ENCODE measurements at places on chromosomes 7 and 10.
A peak's percentile ranks its signal among the peaks of the same experiment; 100 is the strongest.

GRCh38 chr10:121900443-121901174, 27.2 kb downstream of the ATE1 start:
- DNase-seq = peak; percentile 61

- DNase-seq = no peak
These were observed 27.1 kb downstream of the CDHR3 start for GRCh38 chr7:105990141-105990540.

DNA sequence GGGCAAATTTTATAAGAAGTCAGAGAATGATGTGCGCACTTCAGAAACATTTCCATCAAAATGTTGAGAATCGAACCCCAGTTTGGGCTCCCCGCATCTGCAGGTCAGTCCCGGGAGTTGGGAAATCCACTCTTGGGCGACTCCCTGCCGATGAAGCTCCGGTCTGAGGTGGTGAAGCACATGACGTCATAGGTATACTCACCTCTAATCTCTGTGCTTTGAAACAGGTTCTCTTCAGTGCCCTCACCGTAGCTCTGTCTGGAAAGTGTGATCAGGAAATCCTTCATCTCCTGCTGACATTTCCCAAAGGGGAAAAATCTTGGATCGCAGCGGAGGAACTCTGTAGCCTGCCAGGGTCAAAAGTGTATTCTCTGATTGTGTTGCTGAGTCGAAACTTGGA, 138.5 kb downstream of the ABCA13 start:
- no peak for DNase-seq

- DNase-seq = no peak
These were observed 18.7 kb downstream of the CCDC136 start for GRCh38 chr7:128810473-128810872.

- no peak for DNase-seq
These were observed 109.1 kb upstream of the AFAP1L2 start for GRCh38 chr10:114513381-114513792.

DNA sequence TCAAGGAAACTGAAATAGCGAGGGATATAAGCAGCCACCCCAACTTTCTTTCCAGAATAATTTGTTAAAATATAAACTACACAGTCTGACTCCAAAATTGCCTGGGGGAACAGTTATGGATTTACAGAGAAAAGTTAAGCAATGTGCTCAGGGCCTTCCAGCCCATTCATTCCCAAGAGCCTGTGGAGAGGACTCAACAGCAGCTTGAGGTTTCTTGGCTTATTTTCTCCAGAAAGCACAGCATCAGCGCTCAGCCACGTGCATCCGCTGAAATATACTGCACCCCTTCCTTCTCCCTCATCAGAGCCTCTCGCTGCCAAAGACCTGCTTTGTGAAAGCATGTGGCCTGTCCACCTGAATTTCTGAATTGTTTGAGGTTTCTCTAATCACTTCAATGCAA, 375.2 kb upstream of the VWC2 start:
- no peak for DNase-seq

- no peak for DNase-seq
These were observed 176.4 kb downstream of the AHR start for GRCh38 chr7:17474724-17475344.

DNA sequence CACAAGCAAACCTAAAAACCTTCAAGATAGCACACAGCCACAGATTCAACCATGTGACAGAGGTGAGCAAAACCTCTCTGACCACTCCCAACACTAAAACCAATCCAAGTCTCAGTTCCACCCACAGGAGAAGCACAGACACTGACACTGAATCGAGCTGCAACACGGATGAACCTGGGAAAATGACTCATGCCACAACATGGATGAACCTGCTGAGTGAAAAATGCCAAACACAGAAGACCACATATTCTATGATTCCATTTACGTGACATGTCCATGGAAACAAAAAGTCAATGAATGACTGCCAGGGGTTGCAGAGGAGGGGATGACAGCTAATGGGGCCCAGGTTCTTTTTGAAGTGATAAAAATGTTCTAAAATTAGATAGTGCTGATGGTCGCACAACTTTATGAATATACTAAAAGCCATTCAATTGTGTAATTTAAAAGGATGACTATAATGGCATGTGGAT, 22.0 kb downstream of the CYTH3 start:
- peak; percentile 65 for DNase-seq

DNA sequence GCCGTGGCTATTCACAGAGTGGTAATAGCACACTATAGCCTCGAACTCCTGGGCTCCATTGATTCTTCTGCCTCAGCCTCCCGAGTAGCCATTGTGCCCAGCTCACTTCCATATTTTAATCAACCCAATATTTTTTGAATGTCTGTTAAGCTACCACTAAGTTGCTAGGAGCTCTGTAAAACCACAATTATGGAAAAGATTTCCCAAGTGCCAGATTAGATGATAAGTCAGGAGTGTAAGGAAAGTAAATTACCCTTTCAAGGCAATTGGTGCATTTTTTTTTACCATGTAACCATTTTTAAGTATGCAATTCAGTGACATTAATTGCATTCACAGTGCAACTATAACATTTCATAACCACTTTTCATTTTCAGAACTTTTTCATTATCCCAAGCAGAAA, 87.5 kb upstream of the GATAD1 start:
- no peak for DNase-seq

- DNase-seq = no peak
These were observed 23.9 kb downstream of the TNS3 start for GRCh38 chr7:47557694-47558670.

DNA sequence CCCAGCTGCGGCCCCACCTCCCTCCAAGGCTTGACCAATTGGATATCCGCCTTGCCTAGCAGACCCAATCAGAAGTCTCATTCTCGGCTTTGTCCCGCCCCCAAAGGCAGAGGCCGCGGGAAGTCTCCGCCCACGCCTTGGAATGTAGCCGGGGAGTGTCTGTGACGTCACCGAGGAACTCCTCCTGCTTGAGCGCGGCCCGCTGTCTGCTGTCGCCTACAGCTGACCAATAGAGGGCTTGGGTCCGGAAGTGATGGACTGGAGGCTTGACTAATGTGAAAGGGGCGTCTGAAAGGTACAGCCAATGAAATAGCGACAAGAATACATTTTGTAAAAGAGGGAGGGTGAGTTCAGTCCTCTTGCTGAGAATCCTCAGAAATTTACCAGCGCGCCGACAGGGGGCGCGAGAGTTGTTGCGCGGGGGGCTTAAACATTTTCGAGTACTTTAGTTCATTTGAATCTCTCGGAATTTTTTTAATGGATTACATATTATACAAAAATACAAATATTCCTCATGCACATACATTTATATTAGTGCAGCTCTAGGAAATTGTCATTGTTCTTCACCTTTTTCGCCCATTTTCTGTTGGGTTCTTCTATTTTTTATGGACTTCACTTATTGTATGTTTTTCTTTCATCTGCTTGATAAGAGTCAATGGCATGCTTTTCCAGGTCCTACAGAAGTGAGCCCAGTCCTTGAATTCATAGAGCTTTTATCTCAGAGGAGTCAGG, 376 bp upstream of the CREB3L2 start:
- DNase-seq = peak; percentile 99

DNA sequence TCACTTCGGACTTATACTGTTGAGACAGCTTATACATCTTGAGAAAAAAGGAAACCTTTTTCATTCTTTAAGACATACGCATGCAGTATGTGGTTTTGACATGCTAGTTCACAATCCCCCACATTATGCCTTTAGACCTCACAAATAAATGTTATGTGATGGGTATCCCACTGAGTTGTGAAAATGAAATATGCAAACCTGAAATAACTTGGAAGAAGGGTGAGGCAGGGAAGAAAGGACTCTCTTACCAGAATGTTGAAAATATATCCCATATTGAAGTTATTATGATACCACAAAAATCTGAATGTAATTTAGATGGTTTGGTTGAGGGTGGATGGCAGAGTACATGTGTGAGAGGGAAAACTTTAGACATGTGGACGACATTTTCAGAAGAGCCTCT, 379.8 kb downstream of the BBS9 start:
- DNase-seq = no peak

DNA sequence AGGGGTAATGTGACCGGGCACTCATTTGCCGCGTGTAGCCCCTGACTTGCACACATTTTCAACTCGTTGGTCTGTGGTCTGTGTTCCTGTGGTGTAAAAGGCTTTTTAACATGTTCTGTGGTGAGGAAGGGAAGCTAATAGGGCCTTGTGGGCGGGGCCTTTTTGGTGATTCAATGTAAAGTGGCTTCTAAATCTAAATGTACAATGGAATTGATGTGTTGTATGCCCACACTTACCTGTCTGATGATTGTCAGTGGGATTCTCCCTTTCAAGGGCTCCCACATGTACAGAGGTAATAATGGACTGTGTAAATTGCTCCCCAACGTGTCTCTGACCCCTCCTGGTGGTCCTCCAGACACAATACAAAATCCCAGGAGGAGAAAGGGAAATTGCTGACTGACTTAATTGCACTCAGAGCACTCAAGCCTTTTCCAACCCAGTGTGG, 43.1 kb upstream of the GATAD1 start:
- DNase-seq = peak; percentile 32

DNA sequence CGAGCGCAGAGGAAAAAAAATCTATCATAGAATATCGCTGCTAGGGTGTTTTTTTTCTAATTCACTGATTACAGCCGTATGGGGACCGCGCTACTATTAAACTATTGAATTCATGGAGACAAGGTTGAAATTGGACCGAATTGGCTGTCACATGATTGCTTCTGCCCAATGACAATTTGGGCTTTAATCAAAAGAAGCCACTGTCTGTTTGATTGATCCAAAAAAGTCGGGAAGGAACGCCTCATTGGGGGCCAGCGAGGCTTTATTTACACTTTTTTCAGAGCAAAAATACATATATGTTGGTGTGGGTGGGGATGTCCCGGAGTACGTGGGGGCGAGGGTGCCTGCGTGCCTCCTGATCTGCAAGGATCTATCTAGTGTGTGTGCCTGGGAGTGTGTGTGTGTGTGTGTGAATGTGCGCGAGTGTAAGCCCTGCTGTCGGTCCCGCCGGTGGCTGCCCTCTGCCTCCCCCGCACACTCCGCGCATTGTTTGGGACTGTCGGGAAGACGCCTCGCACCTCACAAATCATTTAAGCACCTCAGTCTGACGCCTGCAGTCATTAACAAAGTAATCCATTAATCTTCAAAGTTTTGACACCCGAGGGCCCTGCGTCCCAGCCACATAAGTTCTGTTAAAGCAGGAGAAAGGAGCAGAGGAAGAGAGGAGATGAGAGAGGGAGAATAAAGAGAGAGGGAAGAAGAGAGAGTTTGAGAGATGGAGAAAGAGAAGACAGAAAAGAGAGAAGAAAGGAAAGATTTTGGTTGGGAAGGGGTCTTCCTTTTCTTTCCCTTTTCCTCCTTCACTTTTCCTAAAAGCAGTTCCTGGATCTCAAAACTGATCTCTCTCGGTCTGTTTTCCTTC, at the start of gene HOXA2:
HOXA2 (minus strand) TSS at position 103 of the 862 bp plus-strand sequence. CDS start 183 bp downstream, outside the sequence.
- no peak for DNase-seq

DNA sequence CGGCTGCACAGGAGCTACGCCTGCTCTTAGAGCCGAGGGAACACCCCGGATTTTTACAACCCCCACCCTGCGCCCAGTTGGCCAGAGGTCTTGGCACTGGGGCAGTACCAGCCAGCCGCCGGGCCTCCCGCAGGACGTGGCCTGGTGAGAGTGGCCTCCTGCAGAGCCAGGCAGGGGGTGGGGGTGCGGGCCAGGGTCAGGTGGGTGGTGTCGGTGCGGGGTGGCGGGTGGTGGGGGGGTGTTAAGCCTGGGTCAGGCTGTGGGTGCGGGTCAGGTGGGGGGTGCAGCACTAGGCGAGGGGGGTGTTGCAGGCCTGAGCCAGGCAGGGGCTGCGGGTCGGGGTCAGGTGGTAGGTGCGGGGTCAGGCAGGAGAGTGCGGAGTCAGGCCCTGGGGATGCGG, 647 bp downstream of the ECHS1 start:
- DNase-seq = no peak

GRCh38 chr7:53437336-53437735, 401.9 kb downstream of the POM121L12 start:
- DNase-seq = no peak

DNA sequence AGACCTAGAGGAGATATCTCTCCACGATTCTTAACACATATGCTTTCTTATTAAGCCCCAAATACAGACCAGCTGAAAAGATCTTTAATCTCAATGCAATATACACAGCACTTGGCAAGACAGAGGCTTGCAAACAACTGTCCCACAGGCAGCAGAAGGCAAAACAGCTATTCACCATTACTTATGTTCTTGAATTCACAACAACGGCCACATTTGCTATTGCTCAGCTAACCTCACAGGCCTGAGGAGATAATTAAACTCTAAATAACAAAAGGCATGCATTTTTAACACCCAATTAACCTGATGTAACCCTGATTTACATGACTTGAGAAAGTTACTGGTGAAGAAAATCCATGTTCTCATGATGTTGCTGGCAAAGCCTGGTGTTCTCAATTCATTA, 216.4 kb downstream of the CRPPA start:
- DNase-seq = no peak

DNA sequence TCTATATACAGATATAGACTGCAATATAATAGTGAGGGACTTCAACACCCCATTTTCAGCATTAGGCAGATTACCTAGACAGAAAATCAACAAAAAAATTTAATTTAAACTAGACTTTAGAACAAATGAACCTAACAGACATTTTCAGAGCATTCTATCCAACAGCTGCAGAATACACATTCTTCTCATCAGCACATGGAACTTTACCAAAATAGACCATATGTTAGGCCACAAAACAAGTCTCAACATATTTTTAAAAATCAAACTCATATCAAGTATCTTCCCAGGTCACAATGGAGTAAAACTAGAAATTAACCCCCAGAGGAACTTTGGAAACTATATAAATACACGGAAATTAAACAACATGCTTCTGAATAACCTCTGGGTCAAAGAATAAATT, 169.6 kb downstream of the MTERF1 start:
- DNase-seq = no peak

- DNase-seq = no peak
These were observed 386.5 kb upstream of the MKI67 start for GRCh38 chr10:128512767-128513166.

GRCh38 chr7:137985253-137985896, 16.5 kb downstream of the CREB3L2 start:
- no peak for DNase-seq

DNA sequence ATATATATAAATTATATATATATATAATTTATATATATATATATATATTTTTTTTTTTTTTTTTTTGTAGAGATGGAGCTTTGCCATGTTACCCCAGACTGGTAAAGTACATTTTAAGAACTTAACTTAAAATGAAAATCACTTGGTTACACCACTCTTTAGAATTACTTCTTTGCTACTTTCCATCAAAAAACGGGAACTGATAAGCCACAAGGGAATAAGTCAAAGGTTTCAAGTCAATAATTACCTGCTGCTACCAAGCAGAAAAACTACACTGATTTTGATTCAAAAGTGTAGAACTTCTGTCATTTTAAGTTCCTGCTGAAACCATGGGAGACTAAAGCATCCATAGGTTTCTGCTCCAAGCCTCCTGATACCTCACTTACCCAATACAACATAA, 12.2 kb downstream of the PPA1 start:
- DNase-seq = no peak

DNA sequence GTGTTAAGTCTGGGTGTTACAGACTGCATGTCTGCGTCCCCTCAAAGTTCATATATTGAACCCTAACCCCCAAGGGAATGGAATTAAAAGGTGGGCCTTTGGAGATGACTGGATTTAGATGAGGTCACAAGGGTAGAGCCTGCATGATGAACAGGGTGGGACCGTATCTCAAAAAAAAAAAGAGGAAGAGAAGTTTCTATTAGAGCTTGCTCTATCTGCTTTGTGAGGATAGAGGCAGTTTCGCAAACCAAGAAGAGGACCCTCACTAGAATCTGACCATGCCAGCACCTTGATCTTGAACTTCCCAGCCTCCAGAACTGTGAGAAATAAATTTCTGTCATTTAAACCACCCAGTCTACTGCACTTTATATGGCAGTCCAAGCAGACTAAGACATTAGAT, 1.4 kb downstream of the KIN start:
- no peak for DNase-seq
